ENCODE measurements at places on chromosomes 13 and 19. TPM values are rescaled to one million over a fixed set of nuclear protein-coding genes. Genes with fewer than 3 reads are reported as not detected.

The ZNF772 gene
- total RNA-seq: 18.3 TPM

The ZNF780B gene
- 6.8 TPM for total RNA-seq

The HNRNPL gene
- total RNA-seq: 184 TPM

The ZNF460 gene
- total RNA-seq: 71.0 TPM

The METTL21C gene
- total RNA-seq: not detected

The IGFL1 gene
- total RNA-seq: not detected

- no peak for DNase-seq
These were observed 323.2 kb downstream of the OXGR1 start for GRCh38 chr13:96671073-96671472.

GRCh38 chr19:15014579-15014978 is 34.7 kb upstream of the CASP14 start:
- DNase-seq: no peak

DNA sequence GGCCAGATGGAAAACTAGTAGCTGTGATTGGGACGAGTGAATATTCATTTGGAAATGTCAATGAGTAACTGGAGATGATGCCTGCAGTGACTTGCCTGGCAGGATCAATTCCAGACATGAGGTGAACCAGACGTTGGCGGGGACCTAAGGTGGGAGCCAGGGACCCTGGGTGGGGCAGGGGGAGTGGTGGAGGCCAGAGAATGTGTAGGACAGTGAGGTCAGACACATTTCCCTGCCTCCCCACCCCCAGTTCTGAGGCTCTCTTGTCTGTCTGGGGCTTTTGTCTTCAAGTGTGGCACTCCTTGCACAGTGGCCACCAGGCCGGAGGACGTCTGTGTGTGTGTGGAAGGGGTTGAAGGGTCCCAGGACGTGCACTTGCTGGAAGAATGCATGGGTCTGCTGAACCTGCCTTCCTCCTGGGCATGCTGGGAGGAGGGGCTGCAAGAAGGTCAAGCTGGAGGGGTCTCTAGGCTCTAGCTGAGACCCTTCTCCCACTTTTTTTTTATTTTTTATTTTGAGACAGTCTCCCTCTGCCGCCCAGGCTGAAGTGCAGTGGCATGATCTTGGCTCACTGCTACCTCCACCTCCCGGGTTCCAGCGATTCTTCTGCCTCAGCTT is 51.6 kb downstream of the CHST8 start:
- DNase-seq: no peak

GRCh38 chr19:35318679-35319448 is 10.1 kb upstream of the CD22 start:
- peak; percentile 95 for DNase-seq

- no peak for DNase-seq
These were observed 318.3 kb downstream of the IRS2 start for GRCh38 chr13:109468123-109468522.

DNA sequence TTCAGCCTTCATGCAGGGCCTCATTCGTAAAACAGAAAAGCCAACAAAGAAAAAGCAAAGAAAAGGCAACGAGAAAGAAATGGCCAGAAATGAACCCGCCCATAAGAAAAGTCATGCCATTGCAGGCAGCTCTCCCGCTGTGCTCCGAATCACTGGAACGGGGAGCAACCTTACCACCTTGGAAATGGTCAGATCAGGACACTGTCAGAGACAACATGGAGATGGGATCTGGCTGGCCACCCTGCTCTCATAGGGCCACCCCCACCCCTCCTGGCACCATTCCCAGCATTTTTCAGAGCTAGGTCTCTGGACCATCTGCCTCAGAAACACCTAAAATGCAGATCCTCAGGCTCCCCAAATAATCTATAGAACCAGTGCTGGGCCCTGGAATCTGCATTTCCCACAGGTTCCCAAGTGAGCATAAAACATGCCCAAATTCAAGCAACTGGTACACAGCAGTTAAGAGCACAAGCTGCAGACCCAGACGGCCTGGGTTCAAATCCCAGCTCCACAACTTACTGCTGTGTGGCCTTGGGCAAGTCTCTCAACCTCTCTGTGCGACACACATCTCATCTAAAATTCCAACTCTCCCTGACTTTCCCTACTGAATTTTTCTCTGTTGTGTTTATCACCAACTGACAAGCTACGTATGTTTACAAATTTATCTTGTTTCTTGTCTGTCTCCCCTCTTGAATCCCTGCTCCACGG is 151.6 kb downstream of the IER2 start:
- DNase-seq: no peak

- no peak for DNase-seq
These were observed 1284.5 kb downstream of the SLITRK1 start for GRCh38 chr13:82597747-82598146.

GRCh38 chr19:2729943-2730818 is 9.0 kb upstream of the DIRAS1 start:
- DNase-seq: no peak

GRCh38 chr13:42284068-42284467 is 12.1 kb downstream of the AKAP11 start:
- no peak for DNase-seq

- no peak for DNase-seq
These were observed 106.1 kb downstream of the STARD13 start for GRCh38 chr13:33179463-33179862.

GRCh38 chr13:70634893-70635292 is 526.6 kb upstream of the KLHL1 start:
- no peak for DNase-seq

DNA sequence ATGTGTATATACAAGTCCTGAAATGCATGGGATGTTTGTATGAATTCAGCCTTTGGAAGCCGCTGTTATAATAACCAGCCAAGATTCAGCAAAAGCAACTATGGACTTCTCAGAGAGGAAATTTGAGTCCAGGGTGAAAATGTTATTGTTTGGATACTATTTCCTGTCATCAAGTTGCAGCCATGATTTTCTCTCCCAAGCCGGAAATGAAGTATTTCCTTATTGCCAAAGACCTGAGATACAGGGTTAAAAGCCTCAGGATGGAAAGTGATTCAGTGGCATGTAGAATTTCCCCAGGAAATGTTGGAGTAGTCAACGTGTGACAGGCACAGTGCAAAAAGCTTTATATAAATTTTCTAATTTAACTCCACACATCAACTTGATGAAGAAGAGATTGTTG is 133.9 kb downstream of the IRS2 start:
- DNase-seq: no peak

GRCh38 chr19:48955308-48955958 is 758 bp downstream of the BAX start:
- DNase-seq: no peak

Data from lower leg skin (tissue), 4 donors.